ENCODE measurements at places on chromosomes 2 and 18.

DNA sequence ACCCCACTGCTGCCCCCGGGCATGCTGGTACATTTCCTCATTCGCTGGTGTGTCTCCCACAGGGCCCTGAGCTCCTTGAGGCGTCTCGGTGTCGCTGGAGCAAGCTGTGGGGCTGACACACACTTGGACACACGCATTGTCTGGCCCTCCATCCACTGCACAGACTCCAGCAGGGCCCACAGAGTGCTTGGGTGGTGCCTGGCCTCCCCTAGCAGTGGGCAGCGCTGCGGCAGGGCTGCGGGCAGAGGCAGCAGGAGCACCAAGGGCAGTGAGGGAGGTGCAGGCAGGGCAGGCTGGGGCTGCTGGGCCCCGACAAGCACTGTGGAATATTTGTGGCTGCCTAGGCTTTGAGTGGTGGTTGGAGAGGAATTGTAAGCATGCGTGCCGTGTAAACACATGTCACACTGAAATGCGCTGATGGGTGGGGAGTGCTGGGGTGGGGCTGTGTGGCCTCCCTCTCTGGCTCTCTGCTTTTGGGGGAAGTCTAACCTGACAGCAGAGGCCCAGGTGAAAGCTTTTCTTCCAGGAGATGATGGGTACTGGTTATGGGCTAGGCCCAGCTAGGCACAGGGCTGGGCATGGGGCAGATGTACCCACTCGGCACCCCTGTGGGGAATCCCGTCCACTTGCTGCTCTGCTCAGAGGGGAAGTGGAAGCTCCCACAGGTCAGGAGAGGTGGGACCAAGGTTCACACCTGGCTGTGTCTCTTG, 55.5 kb upstream of the HS6ST1 start:
- no peak for ATAC-seq

- ATAC-seq, result no peak
These were observed 42.0 kb downstream of the TMEM182 start for GRCh38 chr2:102803897-102804217.

DNA sequence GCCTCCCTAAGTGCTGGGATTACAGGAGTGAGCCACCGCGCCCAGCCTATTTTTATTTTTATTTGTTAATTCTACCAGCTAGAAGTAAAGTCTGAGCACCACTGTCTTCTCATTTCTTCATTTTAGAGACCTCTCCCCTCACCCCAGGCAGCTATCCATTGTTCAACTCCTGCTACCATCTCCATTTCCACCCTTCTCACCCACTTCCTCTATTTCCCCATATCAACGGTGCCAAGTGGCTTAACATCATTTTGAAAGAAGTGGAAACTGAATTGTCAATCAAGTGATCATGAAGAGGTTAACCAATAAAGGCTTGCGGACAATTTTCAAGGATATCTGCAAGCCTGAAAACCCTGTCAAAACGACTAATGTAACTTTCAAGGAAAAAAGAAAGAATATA, 323.1 kb downstream of the NBAS start:
- ATAC-seq, result no peak

- no peak for ATAC-seq
These were observed 37.4 kb downstream of the LYPD6B start for GRCh38 chr2:149075853-149076252.

GRCh38 chr2:143489145-143489544, 359.9 kb downstream of the ARHGAP15 start:
- no peak for ATAC-seq

GRCh38 chr2:37189452-37190153, 1.1 kb upstream of the SULT6B1 start:
- ATAC-seq, result no peak

- no peak for ATAC-seq
These were observed 422.0 kb upstream of the ZEB2 start for GRCh38 chr2:144941743-144942488.

- ATAC-seq, result no peak
These were observed 22.7 kb upstream of the ZCCHC2 start for GRCh38 chr18:62500174-62500573.

DNA sequence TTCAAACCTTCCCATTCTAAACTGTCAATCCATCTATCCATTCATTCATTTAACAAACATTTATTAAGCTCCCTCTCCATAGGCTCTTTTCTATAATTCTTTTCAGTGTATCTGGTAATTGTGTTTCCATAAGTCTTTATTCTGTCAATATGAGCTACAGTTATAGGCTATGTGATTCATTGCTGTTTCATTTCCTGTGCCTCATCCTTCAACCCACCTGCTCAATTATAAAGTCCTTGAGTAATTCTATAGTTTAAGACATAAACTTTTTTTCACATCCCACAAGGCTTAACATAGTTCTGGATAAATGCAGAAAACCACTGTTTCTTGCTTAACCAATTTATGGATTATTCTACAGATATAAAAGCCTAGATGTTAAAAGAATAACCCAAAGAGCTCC, 84.2 kb upstream of the PIK3C3 start:
- no peak for ATAC-seq

- no peak for ATAC-seq
These were observed 52.4 kb downstream of the USP14 start for GRCh38 chr18:210733-211132.

DNA sequence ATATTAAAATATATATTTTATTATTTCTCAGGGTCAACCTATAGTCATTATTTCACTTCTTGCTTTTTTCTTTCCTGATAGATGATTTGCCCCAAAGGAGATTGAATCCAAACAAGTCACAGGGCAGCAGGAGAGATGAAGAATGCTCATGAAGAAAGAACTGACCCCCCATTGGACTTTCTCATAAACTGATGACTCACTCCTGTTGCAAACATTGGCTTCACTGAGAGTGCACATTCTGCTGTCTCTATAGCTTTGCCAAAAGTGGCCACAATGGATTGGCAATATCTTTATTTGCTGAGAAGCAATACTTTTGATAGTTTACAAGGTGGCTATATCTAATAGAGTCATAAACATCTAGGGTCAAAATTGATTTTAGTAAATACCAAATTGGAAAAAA, 55.9 kb upstream of the ZNF385B start:
- ATAC-seq, result no peak

DNA sequence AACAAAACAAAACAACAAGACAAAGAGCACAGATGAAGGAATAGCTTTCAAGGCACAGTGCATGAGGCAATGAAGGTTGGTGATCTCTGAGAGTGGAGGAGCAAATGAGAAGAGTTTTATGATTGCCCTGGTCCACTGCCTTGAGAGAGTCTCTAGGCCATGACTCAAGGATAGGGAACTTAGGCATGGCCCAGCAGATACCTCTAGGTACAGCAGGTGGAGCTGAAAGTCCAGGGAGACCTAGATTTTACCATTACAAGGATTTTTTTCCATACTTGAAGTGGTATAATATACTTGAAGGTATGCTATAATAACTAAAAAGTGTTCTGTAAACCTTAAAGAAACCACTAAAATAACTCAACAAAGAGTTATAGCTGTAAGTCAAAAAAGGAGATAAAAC, 239.5 kb upstream of the KLHL29 start:
- ATAC-seq, result no peak
